CD4-positive, alpha-beta T cell treated with Interleukin-17A for 1 hour (primary cell): ENCODE measurements at places on chromosomes 5 and 9.

GRCh38 chr9:112104401-112104800, 70.7 kb downstream of the SUSD1 start:
- DNase-seq = no peak

DNA sequence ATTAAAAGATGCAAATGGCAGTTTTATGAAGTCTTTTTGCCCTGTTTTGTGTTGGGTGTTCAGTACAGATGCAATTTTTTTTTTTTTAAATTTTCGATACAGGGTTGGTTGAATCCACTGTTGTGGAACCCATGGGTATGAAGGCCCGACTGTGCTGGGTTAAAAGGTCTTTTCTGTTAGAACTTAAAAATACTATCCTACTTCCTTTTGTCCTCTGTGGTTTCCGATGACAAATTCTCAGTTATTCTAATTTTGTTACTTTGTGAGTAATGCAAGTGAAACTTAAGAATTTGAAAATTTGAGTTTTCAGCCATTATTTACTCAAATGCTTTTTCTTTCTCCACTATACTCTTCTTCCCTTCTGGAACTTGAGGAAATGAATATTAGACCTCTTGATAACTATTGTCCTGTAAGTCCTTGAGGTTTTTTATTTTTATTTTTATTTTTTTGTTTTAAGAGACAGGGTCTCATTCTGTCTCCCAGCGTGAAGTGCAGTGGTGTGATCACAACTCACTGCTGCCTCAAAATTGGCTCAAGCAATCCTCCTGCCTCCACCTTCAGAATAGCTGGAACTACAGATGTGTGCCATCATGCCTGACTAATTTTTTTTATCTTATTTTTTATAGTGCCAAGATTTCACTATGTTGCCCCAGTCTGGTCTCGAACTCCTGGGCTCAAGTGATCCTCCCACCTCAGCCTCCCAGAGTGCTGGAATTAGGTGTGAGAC, 67.5 kb downstream of the ZCCHC7 start:
- peak; percentile 24 for DNase-seq

DNA sequence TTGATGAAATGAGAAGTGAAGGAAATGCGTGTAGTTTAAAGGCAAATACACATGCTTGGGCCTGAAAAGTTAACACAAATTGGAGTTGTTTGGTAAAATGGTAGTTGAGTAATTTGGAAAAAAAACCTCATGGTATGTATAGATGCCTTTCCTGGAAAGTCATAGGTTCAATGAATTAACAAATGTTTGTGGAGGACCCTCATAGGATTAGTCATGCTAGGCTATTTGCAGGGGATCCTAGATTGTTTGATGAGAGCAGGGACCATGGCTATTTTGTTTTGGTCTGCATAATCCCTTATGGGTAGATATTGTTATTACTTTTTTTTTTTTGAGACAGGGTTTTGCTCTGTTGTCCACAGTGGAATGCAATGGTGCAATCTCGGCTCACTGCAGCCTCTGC, 93.5 kb upstream of the NR3C1 start:
- no peak for DNase-seq

GRCh38 chr5:138632900-138633489, 57.8 kb upstream of the HSPA9 start:
- peak; percentile 26 for DNase-seq

DNA sequence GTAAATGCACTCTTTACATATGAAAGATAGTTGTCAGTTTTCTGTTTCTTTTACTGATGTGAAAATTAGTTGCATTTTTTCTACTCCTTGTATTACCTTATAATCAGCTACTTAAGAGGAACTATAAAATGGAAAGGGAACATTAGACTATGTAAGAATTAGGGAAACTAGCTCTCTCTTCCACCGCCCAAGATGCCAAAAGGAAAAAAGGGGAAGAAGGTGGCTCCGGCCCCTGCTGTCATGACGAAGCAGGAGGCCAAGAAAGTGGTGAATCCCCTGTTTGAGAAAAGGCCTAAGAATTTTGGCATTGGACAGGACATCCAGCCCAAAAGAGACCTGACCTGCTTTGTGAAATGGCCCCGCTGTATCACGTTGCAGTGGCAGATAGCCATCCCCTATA, 15.2 kb upstream of the HOMER1 start:
- DNase-seq = no peak

GRCh38 chr5:32736842-32737241, 25.7 kb downstream of the NPR3 start:
- DNase-seq = no peak
